Activated naive CD4-positive, alpha-beta T cell (primary cell): ENCODE measurements at places on chromosomes 7 and 10.
A peak's percentile ranks its signal among the peaks of the same experiment; 100 is the strongest.

GRCh38 chr10:114320249-114321116 lies 81.4 kb downstream of the VWA2 start:
- DNase-seq, result no peak

DNA sequence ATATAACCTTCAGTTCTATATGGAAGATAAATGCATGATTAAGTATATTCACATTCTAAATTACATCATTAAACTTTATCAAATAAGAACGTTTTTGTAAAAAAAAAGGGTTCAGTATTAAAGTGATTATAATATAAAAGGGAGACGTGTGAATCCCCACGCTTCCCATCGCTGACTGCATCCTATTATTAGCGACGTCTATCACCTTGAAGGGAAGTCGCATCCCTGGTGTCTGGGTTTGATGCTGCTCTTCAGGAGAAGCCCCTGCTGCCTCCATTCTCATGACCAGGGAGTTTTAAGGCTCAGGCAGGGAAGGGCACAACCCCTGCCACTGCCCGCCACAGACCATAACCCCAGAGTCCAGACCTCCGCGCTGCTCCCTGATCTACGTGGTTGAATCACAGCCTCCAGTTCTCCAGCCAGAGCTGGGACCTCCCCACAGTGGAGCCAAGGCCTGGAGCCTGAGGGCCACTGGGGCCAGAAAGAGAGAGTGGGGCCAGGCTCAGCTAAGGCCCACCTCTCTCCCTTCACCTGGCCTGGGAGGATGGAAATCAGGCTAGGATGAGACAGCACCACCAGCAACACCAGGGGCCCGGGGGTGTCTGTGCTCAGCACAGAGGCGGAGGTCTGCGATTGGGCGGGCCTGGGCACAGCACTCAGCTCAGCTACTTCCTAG lies 130.6 kb downstream of the TCERG1L start:
- DNase-seq, result no peak

GRCh38 chr10:101272229-101272868 lies 43.1 kb upstream of the LBX1 start:
- DNase-seq, result peak; percentile 10

GRCh38 chr10:74078037-74078436 lies 72.6 kb downstream of the AP3M1 start:
- DNase-seq, result no peak

- DNase-seq, result no peak
Observed at GRCh38 chr7:50504646-50505546, 54.7 kb upstream of the FIGNL1 start.

GRCh38 chr7:103879411-103879810 lies 110.0 kb downstream of the RELN start:
- no peak for DNase-seq

DNA sequence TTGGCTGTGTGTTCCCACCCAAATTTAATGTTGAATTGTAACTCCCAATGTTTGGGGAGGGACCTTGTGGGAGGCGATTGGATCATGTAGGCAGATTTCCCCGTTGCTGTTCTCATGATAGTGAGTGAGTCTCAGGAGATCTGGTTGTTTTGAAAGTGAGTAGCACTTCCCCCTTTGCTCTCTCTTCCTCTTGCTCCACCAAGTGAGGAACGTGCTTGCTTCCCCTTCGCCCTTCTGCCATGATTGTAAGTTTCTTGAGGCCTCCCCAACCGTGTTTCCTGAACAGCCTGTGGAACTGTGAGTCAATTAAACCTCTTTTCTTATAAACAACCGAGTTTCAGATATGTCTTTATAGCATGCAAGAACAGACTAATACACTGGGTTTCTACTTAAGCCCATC lies 176.3 kb downstream of the CDK14 start:
- DNase-seq, result no peak
